ENCODE measurements at places on chromosomes 1 and 21.

DNA sequence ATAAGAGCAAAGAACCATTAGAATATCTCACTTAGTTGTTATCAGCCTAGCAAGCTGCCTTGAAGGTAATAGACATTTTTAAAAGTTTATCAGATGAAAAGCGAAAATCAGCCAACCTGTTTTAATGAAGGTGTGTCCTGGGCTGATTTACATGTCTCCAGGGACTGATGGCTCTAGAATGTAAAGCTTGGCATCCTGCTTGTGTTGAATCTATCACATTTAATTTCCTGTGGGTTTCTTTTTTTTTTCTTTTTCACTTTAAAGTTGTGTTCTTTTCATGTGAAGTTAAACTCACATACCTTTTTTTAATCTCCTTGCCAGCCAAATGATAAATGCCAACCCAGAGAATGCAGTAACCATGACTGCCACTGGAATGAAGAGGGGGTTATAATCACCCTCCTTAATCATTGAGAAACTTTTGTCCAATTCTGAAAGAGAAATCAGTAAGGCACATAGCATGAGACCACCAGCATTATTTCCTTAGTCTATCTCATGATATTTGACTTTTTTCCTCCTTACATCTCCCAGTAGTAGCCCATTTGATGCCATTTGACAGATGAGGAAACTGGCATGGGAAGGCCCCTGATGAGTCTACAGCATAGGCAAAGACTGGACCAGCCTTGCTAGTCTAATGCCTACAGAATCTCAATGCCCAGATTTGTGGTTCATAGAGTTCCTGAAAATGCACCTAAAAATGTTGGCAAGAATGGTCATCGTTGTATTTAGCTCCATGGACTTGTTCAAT, 10.0 kb downstream of the SELL start:
- DNase-seq: no peak

- no peak for DNase-seq
Observed at GRCh38 chr1:157112186-157112867, 12.7 kb upstream of the ETV3L start.

DNA sequence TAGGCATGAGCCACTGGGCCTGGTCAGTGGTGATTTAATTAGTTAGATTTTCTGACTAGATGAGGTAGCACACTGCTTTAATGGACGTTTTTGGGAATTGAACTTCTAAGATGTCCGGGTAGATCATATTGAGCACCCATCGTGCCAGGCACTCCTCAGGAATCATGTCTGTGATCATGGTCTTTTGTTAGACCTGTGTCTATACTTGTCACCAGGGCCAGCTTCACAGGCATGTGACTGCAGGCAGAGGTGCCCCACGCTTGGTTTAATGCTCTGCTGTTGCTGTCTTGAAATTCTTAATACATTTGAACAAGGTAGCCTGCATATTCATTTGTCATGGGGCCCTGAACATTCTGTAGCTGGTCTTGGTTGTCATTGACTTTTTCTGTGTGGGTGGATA, 19.6 kb downstream of the UBE4B start:
- DNase-seq: no peak

DNA sequence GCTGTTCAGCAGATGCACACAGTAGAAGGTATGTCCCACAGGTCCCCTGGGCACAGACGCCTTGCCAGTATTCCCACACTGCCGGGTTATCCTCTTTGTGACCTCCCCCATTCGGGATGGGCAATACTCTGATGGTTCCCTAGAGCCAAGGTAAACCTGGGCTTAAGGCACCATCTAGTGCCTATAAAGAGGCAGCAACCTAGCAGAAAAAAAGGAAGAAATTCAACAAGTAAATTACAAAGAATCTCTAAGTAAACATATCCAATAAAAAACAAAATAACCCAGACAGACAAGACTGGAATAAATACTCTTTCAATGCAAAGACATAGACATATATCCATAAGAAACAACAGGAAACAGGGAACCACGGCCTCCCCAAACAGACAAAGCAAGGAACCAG, 39.4 kb downstream of the HSF2BP start:
- no peak for DNase-seq

DNA sequence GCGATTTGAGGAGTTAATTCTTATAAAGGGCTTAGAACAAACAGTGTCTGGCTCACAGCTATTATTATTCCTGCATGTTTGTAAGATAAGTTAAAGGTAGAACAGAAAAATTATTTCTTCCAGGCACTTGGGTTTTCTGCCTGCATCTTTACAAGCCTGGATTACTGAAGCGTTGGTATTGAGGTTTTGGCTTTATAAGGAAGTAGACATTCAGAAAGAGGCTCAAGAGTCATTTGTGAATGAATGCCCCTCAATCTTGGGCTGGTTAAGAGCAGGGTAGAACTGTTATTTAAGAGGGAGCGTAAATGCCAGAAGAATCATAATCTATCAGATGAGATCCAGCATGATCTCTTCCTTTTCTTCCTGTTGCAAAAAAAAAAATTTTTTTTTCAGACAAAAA, 77.3 kb upstream of the ARID1A start:
- no peak for DNase-seq

GRCh38 chr1:43997295-43997999, 6.0 kb downstream of the CCDC24 start:
- DNase-seq: no peak

DNA sequence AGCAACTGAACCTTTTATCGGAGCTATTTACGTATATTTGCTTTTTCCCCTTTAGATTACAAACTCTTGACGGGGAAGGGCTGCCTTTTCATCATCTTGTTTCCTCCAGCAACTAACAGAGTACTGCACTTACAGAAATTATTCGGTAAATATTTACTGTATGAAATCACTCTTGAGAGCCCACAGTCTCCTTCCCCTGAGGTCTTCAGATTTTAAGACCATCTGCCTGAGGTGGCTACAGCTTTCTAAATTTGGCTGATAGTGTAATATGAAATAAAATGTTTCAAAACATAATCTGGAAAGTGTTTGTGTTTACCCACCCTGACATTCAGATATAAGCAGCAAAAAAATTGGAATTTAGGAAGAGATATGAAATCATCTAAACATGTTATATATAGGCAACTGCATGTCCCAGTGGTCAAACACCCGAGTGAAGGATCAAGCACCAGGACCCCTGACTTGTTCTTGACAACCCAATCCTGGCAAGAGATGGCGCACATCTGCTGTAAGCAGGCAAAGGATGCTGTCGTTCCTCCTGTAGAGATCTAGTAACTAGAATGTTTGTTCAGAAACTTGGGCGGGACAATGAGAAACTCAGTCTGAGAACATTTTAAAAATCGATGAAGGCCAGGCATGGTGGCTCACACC, 60.9 kb downstream of the SIPA1L2 start:
- no peak for DNase-seq

DNA sequence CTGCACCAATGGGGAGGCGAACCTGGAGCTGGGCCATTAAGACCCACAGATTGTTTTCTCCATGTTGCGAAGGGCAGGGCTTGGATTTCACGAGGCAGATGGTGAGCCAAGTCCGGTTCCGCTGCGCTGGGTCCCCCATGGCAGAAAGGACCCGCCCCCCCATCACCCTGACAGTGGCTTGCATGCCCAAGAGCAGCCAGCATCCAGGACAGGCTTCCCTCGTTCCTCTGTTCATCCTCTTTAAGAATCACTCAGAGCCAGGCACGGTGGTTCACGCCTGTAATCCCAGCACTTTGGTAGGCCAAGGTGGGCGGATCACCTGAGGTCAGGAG, 15.8 kb upstream of the NPHP4 start:
- no peak for DNase-seq

DNA sequence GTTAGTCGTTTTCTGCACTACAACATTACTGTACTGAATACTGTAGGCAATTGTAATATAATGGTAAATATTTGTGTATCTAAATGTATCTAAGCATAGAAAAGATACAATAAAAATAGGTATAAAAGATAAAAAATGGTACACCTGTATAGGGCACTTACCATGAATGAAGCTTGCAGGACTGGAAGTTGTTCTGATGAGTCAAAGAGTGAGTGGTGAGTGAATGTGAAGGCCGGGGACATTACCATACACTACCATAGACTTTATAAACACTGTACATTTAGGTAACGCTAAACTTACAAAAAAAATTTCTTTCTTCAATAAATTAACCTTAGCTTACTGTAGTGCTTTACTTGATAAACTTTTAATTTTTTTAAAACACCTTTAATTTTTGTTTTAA, 13.5 kb downstream of the OSBPL9 start:
- DNase-seq: no peak

DNA sequence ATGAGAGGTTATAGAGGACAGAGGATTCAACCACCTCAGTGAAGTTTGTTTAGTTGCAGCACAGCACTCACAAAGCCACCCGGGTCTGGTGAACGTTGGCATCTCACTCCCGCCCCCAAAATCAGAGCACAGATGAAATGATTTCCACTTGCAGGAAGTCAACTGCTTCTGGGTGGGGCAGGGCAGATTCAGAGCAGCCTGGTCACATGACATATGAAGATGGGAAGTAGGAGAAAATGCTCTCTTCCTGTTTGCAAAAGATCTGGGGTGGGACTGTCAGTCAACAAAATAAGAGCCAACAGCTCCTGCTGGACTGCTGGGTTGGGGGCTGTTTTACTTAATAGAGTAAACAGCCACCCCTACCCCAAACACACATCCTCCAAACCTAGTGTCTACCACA, 43.2 kb downstream of the LRRC71 start:
- DNase-seq: peak; percentile 37

DNA sequence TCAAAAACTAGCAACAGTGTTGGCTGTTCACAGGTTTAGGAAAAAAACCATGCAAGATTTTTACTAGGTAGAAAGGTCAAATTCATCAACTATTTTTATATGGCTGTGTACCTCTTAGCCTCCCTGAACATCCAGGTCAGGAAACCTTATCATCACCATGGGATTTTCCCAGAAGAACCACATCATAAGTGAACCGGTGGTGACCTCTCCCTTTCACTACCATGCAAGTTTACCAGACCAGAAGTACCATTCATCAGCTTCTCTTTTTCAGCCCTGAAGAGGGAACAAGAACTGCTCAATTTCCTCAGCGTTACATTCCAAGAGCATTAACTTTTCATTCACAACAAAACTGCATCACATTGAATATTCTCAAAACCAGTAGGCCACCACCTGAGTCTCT, 5.9 kb downstream of the SSBP3 start:
- DNase-seq: no peak

DNA sequence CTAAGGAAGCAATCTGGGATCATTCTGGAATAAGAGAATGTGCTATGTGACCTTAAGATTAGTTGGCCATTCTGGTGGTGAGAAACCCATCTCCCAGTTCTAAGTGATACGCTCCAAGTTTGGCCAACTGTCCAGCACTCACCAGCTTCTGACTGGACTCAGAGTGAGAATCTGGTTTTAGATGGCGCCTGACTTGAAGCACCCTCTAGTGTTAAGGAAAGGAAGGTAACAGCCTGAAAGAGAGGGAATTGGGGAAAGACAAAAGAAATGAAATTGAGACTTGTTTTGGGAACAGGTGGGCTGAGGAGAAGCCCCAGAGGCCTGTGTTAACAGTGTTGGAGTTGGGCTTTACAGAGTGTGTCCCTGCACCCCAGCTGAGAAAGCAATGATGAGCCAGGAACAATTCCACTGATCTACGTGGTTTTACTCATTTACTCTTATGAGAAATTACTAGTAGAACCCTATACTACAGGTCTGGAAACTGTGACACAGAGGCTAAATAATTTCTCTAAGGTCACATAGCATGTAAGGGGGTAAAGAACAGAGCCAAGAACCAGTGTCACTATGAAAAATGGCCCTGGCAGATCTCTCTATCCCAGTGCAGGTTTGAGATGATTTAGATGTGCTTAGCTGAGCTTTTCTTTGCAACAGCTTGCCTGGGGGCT, 9.3 kb upstream of the FCAMR start:
- no peak for DNase-seq

- DNase-seq: peak; percentile 5
Observed at GRCh38 chr1:201346337-201346939, 31.0 kb downstream of the TNNT2 start.
